ENCODE measurements at places on chromosomes 1 and 21. TPM values are rescaled to one million over a fixed set of nuclear protein-coding genes. Genes with fewer than 3 reads are reported as not detected.

CD2 gene
- total RNA-seq: not detected

- peak overlapping the region; percentile 100 for H3K27ac ChIP-seq
- no peaks in the 10 kb centered on the region for H3K36me3 ChIP-seq
- DNase-seq: peak; percentile 85
- peak overlapping the region; percentile 50 for H3K4me3 ChIP-seq
Observed at GRCh38 chr1:148263128-148263905, 111.2 kb upstream of the NBPF11 start.

VTCN1 gene
- total RNA-seq: 0.52 TPM

GRCh38 chr1:236021424-236022135, 43.3 kb downstream of the NID1 start:
- H3K27ac ChIP-seq: no peak overlapping the region
- H3K4me3 ChIP-seq: no peak overlapping the region
- no peak for DNase-seq
- peaks cover 1% of the 10 kb centered on the region for H3K4me1 ChIP-seq
- H3K36me3 ChIP-seq: peaks cover 1% of the 10 kb centered on the region

DNA sequence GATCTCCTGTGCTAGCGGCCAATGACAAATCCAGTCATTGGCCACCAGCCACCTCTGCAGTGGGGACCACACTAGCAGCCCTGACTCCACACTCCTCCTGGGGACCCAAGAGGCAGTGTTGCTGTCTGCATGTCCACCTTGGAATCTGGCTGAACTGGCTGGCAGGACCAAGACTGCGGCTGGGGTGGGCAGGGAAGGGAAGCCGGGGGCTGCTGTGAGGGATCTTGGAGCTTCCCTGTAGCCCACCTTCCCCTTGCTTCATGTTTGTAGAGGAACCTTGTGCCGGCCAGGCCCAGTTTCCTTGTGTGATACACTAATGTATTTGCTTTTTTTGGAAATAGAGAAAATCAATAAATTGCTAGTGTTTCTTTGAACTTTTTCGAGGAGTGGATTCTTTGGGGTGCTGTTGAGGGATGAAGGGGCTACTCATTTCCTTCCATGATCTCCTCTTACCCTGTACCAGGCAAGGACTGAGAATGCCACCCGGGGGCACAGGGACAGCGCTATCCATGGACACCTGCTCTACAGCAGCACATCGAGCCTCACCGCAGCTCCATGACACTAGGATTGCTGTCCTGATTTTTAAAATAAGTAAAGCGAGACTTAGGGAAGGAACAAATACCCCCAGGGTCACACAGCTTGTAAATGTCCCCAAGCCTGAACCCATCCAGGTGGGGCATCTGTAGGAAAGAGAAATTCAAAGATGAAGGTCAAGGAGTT, 44.7 kb downstream of the TNNT2 start:
- no peaks in the 10 kb centered on the region for H3K27me3 ChIP-seq
- no peak overlapping the region for H3K27ac ChIP-seq
- H3K36me3 ChIP-seq: no peaks in the 10 kb centered on the region
- H3K4me3 ChIP-seq: no peak overlapping the region
- no peaks in the 10 kb centered on the region for H3K4me1 ChIP-seq

DNA sequence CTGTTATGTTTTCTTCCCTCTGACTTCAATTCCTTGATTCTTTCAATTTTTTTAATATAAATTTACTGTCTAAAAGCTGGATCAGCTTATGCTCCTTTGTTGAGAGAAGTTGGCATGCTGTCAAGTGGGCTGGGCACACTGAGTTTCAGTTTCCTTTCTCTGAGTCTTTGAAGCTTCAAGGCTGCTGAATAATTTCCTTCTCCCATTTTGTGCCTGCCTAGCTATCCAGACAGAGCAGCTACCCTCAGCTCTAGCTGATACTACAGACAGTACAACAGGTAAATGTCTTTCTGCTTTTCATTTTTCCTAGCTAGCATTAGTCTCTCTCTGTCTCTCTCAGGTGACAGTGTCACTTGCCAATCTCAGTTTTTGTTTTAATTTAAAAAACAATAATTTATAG, at the start of gene IFI44:
Gene IFI44 (plus strand): TSS at position 204 of the 400 bp plus-strand sequence. CDS start 365 bp downstream, outside the sequence.
- no peaks in the 10 kb centered on the region for H3K27me3 ChIP-seq
- no peak within 1 kb of the TSS for H3K27ac ChIP-seq
- no peak for DNase-seq
- H3K36me3 ChIP-seq: no peaks in the 10 kb centered on the region
- no peaks in the 10 kb centered on the region for H3K4me1 ChIP-seq
- H3K4me3 ChIP-seq: no peak within 1 kb of the TSS

CYP2J2 gene
- 0.29 TPM for total RNA-seq

DNA sequence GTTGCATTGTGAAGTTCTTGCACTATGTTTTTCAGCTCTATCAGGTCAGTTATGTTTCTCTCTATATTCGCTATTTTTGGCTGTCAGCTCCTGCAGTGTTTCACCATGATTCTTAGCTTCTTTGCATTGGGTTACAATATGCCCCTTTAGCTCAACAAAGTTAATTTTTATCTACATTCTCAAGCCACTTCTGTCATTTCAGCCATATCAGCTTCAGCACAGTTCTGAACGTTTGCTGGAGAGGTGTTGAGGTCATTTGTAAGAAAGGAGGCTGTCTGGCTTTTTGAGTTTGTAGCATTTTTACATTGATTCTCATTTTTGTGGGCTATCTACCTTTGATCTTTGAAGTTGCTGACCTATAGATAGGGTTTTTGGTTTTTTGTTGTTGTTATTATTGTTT, 573.2 kb upstream of the RGS18 start:
- no peaks in the 10 kb centered on the region for H3K27me3 ChIP-seq
- H3K4me3 ChIP-seq: no peak overlapping the region
- H3K4me1 ChIP-seq: no peaks in the 10 kb centered on the region
- no peaks in the 10 kb centered on the region for H3K36me3 ChIP-seq
- DNase-seq: no peak

- no peaks in the 10 kb centered on the region for H3K27me3 ChIP-seq
- no peak overlapping the region for H3K27ac ChIP-seq
- H3K36me3 ChIP-seq: no peaks in the 10 kb centered on the region
- H3K4me3 ChIP-seq: no peak overlapping the region
- no peak for DNase-seq
Observed at GRCh38 chr1:31669786-31670592, 25.3 kb upstream of the PEF1 start.
